ENCODE measurements at places on chromosomes 16 and 17.

DNA sequence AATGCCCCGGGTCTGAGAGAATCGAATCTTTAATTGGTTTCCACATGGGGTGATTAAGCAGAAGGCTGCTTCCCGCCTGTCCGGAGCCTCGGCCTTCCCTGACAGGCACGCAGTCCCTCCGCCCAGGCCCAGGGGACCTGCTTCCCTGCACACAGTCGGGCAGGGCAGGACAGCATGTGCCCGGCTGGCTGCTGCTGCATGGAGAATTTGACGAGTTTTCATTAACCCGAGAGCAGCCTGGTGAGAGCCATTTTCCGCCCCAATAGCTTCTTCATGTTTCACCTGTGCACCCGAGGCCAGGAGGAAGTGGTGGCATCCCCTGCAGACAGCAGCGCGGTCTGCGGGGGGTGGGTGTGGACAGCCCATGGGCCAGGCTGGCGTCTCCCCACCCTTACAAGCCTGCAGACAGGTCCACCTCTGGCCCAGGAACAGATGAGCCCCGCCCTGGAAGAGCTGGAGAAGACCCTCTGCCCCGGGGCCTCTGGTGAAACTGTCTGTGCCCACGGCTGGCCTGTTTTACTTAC, 67.0 kb downstream of the KLHDC4 start:
- no peak for DNase-seq

DNA sequence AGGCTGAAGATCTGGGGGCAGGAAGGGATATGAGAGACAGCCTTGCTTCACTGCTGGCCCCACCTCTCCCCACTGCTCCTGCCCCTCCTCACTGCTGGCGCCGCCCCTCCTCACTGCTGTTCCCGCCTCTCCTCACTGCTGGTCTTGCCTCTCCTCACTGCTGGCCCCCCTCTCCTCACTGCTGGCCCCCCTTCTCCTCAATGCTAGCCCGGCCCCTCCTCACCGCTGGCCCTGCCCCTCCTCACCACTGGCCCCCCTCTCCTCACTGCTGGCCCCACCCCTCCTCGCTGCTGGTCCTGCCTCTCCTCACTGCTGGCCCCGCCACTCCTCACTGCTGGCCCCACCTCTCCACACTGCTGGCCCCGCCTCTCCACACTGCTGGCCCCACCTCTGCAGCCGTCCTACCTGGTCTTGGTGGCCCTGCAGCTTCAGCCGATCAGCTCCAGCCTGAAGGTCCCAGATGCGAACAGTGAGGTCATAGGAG, 9.5 kb upstream of the PAM16 start:
- DNase-seq: no peak

DNA sequence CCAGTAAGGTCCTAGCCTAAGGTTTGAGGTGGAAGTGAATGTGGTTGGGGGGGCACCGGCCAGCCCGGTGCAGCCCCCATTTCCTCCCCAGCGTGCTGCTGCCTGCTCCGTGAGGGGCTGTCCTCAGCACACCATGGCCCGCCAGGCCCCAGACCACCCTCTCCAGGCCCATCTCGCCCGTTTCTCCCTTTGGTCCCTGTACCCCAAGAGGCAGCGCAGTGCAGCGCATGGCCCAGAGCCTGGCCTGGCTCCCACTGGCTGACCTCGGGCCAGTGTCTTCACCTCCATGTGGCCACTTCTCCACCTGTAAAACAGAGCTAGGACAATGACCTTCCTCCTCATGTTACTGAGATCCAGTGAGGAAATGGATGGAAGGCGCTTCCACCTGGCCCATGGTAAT, 170.0 kb upstream of the GSE1 start:
- DNase-seq: no peak

DNA sequence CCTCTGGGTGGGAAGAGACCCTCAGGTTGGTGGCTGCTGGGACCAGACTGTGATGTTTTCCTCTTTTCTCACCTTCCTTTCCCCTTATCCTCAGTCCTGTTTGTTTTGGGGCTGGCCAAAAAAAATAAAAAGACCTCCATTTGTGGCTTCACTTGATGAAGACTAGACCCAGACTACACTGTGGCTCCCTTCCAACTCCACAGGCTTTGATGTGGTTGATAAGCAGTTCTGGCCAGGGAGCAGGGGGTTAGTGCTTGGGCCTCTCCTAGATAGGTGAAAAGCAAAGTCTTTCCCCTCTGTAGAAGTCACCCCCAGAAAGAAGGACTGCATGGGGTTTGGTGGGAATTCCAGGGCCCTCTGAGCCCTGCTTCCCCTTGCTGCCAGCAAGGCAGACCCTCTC, 11.2 kb upstream of the ADAM11 start:
- DNase-seq: no peak

DNA sequence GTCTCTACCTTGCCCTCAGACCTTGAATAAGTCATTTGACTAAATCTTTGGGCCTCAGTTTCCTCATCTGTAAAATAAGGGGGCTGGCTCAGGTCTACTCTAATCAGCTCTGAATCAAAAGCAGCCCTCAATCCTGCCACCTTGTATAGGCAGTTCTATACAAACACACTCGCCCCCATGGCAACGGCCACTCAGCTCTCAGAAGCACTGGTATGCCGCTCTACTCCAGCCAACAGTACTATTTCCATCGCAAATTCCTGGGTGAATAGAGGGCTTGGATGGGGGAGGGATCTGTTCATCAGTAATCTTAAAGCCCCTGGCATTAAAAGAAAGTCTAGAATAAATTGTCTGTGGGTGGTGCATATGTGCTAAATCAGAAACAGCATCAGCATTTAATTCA, 21.2 kb upstream of the TAOK1 start:
- peak; percentile 12 for DNase-seq

DNA sequence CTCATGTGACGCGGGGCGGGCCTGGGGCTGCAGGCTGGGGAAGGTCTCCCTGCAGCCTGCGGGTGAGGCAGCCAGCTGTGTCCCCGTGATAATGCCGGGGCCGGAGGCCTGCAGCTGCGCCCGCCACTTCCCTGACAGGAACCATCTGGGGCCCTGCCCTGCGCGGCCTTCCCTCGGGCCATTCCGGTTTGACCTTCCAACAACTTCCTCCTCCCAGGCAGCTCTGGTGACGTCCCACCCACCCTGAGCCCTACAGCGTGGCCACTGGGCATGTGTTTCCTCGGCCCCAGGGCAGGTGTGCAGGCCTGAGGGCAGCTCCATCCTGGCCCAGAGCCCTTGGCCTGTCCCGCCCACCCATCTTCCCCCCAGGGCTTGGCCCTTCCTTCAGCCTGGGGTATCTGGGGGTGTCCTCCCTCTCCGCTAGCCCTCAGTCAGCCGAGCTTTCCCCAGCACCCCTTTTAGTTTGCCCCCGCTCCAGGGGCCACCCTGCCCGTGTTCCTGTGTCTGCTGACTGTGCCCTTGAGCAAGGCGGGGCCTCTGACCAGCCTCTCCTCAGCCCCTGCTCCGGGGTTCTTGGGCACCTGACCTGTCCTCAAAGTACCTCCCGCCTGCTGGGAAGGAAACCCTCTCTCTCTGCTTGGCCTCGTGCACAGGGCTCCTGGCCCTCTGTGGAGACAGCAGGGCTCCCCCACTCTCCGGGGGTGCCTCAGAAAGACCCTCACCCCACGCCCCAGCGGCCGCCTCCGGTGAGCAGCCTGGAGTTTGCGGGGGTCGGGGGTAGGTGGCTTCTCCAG, at the start of gene CBFA2T3:
Gene CBFA2T3, minus strand, starts transcription at position 190 of the 794 bp plus-strand sequence. CDS start 400 bp downstream, outside the sequence.
- DNase-seq: no peak

DNA sequence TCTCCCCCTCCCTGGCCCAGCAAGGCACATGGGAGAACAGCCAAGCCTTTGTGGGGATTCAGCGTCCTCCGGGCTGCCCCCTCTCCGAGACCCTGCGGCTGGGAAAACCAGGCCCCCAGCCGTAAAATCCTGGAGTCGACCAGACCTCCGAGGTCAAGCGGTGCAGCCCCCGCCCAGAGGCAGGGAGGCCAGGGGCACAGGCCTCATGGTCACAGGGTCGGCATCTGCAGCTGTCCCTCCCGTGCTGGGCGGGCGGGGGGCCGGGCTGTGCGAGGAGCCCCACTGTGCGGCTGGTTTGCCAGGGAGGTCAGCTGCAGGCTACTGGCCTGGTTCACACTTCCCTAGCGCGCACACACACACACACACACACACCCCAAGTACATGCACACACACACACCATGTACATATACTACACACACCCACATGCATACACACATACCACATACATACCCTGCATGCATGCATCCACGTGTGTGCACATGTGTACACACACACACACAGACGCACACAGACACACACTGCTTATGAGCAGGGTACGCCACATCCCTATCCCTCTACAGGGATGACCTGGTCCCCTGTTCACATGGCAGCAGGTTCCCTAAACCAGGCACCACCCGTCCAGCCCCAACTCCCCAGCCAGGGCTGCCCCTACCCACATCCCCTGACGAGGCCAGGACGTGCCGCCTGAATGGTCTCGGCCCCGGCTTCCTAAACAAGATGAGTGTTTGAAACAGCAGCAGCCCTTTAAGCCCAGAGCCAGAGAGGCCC, 108.9 kb upstream of the CIBAR2 start:
- DNase-seq: no peak

GRCh38 chr16:1298406-1298805, 11.0 kb upstream of the UBE2I start:
- DNase-seq: no peak

- DNase-seq: no peak
Measured at GRCh38 chr16:4051591-4051990, 64.7 kb downstream of the ADCY9 start.

DNA sequence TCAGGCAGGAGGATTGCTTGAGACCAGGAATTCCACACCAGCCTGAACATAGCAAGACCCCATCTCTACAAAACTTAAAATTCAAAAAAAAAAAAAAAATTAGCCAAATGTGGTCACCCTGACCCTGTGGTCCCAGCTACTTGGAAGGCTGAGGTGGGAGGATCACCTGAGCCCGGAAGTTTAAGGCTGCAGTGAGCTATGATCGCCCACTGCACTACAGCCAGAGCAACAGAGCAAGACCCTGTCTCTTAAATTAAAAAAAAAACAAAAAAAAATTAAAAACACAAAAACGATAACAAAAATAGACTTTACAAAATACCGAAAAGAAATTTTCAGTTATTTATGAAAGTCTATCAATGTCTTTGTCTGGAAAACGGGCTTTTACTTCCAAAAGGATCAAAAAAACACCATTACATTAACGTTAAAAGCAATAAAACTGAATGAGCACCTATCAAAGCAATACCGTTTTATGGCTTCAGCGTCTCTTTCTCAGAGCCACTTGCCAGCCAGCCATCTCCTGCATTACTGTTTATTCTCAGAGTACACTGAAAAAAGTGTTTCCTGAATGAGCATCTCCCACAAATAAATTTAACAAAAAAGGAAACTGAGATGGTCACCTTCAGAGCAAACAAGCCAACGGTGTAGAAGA, 6.1 kb downstream of the USP7 start:
- no peak for DNase-seq

DNA sequence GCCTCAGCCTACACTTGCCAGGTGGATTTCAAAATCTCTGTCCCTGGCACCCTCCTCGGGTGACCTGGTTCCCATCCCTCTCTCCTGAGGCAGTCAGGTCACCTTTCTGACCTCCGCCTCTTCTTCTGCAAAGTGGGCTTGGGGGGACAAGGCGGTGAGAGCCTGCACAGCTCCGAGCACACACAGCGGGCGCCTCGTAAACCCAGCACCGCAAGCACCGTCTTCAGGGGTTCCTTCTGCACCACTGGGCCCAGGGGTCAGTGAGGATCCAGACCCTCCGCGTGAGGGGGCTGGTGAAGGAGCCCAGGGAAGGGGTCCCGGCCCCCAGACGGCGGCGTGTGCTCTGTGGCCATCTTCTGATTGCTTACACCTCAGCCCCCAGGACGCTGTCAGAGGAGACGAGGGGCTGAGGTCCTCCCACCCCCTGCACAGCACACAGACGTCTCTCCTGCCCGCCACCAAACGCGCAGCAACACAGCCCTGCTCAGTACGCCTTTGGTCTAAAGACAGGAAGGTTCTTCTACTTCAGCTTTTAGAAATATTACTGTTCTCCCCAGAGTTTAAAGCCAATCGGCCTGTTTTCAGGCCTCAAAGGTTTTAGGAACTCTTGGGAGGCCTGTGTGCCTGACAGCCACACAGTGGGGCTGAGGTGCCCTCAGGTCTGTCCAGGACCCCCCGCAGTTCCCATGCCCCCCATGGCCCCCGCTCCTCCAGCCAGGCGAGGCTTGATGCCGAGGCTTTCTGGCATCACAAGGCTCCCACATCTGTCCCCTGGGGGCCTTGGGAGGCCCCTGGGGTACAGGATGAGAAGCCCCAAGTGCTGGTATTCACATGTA, 2.7 kb downstream of the CBFA2T3 start:
- DNase-seq: no peak

- no peak for DNase-seq
Measured at GRCh38 chr17:1746975-1747543, 4.4 kb downstream of the SERPINF2 start.

GRCh38 chr16:27181019-27181790, 22.1 kb upstream of the KDM8 start:
- DNase-seq: no peak

DNA sequence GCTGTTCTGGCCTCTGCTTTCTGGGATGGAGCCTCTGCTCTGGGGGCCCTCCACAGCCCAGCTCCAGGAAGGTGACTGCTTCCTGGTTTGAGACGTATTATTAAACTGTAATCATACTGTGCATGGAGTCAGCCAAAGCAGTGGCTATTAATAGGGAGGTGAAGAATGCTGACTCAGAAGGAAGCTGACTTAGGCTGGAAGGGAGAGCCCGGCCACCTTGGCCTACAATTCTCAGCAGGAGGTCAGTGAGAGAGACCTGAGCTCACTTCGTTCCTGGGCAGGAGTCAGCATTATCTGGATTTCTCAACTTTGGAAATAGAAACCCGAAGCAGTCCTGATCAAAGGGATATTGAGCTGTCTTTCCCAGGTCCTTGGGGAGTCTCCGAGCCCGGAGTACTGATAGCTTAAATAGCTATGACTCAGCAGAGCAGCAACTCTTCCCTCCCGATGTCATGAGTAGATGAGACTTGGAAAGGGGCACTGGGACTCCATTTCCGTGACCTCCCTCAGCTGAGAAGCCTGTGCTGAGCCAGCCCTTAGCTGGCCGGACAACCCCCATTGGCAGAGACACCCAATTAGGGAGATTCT, 91.8 kb downstream of the YPEL2 start:
- peak; percentile 94 for DNase-seq

DNA sequence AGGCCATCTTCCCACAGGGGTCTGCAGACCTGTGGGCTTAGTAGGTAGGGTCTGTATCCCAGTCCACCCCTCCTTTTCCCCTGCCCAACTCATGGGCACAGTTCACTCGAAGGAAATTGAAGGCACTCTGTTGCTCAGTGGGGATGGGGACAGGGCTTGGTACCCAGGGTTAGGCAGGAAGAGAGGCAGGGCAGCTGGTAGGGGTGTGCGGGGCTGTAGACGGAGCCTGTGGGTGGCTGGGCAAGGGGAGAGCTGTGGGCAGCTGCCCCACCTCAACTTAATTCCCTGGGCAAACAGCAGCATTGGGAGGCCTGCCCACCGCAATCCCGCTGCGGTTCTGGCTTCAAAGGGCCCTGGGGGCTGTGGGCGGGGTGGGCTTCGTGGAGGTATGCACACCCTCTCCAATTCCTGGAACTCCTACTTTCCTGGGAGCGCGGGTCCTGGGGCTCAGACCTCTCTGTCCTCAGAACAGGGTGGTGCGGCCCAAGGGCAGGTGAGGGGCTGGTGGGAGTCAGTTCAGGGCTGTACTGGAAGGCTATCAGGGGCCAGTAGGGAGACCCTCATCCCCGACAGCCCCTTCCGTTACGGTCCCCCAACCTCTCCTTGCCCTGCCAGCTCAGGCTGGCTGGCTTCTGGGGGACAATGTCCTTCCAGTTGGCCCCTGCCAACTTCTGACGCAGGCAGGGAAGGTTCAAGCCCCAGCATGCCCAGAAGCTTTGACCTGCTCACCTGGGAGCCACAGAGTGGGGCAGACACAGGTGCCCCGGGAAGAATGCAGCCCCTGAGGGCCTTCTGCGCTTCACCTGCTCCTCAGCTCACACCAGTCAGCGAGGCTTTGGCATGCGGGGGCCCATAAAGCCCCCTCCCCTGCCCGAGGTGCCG, 9.1 kb downstream of the FOXJ1 start:
- DNase-seq: no peak

- peak; percentile 64 for DNase-seq
Measured at GRCh38 chr16:84774810-84775209, 45.0 kb upstream of the CRISPLD2 start.
